ENCODE measurements at places on chromosomes 2 and 18.
A peak's percentile ranks its signal among the peaks of the same experiment; 100 is the strongest.

GRCh38 chr2:189865826-189866225, 81.6 kb downstream of the PMS1 start:
- no peak for DNase-seq

DNA sequence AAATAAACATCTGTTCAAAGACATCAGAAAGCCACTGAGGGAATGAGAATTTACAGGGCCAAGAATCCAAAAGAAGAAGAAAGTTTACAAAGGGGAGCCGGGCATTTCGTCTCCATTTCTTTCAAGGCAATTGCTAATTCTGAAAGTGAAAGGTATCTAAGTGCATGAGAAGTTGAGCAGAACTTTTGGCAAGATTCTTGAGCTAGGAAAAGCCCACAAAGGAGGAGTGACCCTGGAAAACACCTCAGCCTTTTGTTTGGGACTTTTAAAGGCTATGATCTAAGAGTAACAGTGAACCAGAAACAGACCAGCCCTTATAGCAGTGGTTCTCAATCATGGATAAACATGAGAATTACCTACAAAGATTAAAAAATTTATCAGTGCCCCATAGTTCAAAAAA, 87.4 kb downstream of the MDH1 start:
- DNase-seq = no peak

DNA sequence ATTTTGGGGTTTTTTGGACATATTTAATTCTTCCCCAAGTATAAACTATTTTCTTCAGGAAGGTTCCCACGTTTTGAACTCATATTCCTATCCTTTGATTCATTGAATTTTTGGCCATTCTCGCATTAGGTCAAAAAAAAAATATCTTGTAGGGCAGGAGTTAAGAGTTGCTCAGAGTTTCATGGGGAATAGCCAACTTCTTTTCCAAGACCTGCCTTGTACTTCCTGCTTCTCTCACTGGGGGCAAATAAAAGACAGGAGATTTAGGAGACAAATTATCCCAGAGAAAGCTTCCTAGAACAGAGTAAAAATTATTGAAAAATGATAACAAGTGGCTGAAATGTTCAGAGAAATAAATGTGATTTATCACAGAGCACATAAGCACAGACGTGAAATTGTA, 55.2 kb upstream of the BCL11A start:
- DNase-seq = peak; percentile 18

GRCh38 chr2:239548965-239549595, 148.3 kb upstream of the HDAC4 start:
- DNase-seq = no peak

- DNase-seq = no peak
These were observed 54.3 kb downstream of the INPP5D start for GRCh38 chr2:233114421-233114861.

DNA sequence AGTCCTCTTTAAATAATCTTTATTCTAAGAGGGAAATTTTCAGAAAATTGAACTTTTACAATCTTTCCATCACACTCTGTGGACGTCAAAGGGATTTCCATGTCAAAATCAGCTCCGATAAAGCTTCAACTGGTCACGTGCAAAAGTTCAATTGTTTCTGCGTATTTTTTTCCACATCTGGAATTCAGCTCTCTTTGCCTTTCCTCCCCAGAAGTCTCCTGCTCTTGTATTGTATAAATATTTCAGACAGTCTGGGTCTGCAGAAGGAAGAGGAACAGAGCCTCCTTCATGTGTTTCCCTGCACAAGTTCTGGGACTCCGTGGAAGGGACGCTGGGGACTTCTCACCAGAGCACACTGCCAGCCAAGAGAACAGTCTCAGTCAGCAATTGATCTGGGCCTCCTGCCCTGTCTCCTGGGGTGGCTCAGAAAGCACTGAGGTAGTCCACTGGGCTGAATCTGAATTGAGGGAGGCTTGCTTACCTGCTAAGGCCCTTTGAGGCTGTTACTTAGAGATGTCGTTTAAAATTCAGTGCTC, 251.5 kb downstream of the TFCP2L1 start:
- no peak for DNase-seq

- peak; percentile 69 for DNase-seq
These were observed 43.2 kb upstream of the UBE2F start for GRCh38 chr2:237923481-237924163.

- no peak for DNase-seq
These were observed 687.7 kb downstream of the ARHGAP15 start for GRCh38 chr2:143816916-143817315.

- DNase-seq = peak; percentile 32
These were observed 221.0 kb downstream of the SLC8A1 start for GRCh38 chr2:40230707-40231432.

DNA sequence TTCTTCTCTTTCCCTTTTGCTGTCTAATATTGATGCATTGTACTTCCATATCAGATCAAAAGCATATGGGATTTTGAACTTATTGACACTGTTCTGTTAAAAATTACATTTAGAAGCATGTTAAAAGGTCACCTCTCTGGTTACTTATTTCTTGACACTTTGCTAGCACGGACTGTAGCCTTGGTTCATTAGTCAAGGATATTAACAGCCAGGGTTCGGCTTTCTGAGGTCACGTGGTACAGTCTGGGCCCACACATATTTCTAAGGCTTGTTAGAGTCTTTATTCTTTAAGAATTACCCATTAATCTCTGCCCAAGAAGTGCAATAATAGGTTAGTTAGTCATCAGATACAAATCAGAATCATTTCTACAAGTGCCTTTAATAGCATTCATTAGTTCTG, 1035.8 kb upstream of the FANCL start:
- no peak for DNase-seq
